Stimulated activated CD4-positive, alpha-beta T cell treated with anti-CD3 and anti-CD28 coated beads, TNF-alpha, amount 100 ng/mL, for 24 hours (primary cell): ENCODE measurements at places on chromosomes 16 and 17.
A peak's percentile ranks its signal among the peaks of the same experiment; 100 is the strongest.

DNA sequence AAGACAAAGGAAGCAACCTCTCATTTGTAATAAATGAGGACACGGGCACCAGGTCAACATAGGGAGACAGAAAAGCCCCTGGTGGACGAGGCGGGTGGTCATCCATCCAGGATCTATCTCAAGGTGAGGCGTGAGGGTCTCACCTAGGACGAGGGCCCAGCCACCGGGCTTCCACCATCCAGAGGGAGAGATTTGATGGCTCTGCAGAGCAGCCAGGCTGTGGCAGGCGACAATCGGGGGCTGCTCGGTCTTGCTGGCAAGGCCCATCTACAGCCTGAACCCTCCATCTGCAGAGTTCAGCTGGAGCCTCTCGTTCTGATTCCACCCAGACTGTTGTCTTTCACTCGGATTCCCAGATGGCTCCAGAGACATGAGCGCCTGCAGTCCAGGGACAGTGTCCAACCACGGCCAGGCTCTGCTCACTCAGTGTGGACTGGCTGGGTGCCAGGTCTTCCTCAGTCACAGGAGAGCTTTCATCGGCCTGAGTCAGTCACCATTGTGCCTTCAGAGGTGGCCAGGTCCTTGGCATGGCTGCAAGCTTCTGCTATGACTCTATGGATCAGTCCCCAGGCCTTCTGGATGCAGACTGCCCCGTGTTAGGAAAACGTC is 5.9 kb downstream of the LITAFD start:
- no peak for DNase-seq

DNA sequence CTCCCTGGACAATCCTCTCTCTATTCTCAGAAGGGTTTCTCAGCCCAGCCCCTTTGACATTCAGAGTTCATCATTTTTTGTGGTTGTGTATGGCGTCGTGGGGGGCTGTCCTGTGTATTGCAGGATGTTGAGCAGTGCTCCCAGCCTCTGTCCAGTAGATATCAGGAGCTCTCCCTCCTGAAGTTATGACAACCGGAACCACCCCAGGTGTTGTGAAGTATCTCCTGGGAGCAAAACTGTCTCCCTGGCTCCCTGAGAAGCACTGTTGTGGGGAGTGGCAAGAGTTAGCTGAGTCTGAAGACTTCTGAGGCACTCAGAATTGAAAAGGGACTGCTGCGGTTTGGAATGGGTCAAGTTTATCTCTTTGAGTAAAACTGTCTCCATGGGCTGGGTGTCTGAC is 55.9 kb upstream of the MGAT5B start:
- DNase-seq = no peak

- no peak for DNase-seq
Measured at GRCh38 chr17:17837966-17838962, 1.5 kb upstream of the SREBF1 start.

DNA sequence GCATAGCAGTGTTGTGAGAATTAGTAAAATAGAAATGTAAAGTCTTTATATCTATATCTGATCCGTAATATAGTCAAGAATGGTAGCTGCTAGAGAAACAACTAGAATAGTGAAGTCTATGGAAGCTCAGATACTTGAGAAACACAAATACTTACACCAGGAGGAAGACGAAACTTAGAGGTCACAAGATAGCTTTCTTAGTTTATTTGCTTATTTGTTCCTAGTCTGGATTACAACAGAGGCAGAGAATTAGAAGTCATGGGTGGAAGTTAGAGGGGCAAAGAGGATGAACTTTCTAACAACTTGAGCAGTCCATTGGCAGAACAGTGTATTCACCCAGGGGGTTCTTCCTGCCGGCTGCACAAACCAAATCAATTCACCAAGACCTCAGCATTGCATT is 13.9 kb downstream of the GNGT2 start:
- DNase-seq = no peak

DNA sequence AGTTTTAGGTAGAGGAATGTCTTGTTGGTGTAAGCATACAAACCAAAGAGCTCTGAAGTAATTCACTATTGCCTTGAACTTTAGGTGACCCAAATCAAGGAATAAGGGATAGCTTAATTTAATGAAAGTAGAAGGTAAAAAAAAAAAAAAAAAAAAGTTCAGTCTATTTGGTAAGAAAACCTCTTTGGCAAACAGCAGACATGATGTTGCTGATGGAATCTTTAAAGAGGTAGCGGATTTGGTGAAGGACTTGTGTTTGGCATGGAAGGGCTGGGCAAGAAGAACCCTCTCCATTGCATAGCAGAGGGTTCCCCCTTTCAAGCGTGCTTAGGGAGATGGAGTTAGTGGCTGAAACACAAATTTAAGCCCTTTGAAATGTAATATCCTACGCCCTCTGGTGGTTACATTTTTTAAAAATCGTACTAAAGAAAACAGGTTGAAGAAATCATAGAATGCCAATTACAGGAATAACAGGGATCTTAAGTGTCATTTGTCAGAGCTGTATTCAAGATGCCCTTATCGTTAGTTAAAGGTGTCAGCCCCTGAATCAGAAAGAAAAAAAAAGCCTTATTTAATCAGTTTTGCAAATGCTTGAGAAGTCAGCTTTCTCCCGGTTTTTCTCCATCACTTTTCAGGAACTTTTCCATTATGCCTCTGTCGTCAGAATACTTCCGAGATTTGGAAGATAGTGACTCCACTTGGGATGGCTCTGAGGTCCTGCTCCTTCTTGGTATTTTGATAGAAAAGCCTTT is 383.1 kb downstream of the KCNJ2 start:
- no peak for DNase-seq

DNA sequence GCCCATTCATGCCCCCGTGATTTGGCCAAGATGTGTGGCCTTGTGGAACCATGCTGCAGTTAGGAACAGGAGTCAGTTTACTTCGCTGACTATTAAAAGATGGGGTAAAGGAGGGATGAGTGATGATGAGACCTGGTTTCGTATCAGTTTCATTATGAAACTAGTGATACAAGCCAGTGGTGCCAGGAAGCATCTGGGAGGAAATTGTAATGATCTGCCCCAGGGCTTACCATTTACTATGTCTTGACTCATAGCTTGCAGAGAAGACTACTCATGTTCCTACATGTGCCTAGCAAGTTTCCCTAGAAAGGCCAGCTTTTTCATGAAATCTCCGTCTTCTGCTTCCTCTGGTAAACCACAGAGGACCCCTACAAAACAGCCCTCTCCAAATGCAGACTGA is 23.2 kb downstream of the CDH3 start:
- DNase-seq = peak; percentile 12
